Upper lobe of left lung (tissue), 6 donors: ENCODE measurements at places on chromosomes 5 and 9. TPM values are rescaled to one million over a fixed set of nuclear protein-coding genes. Genes with fewer than 3 reads are reported as not detected.

The GPRIN1 gene
- 0.92 TPM for total RNA-seq

The ADAMTS13 gene
- total RNA-seq: 2.5 TPM

The HAND1 gene
- not detected for total RNA-seq

The HEMGN gene
- total RNA-seq: 0.46 TPM

The CDH9 gene
- total RNA-seq: not detected

The ENC1 gene
- 20.2 TPM for total RNA-seq

The PPP3R2 gene
- total RNA-seq: not detected

The TXNDC8 gene
- not detected for total RNA-seq

The TMC1 gene
- not detected for total RNA-seq

The SHOC1 gene
- 0.15 TPM for total RNA-seq
